ENCODE measurements at places on chromosomes 6 and 20. TPM values are rescaled to one million over a fixed set of nuclear protein-coding genes. Genes with fewer than 3 reads are reported as not detected.

Gene MBOAT1
- 14.1 TPM for total RNA-seq

Gene TMEM170B
- 1.6 TPM for total RNA-seq

Gene METTL24
- total RNA-seq = 1.4 TPM

Gene CRISP1
- total RNA-seq = not detected

Gene LY6G6D
- total RNA-seq = not detected

Gene APOM
- total RNA-seq = 3.1 TPM

Gene VSX1
- not detected for total RNA-seq

Gene CAGE1
- total RNA-seq = 0.20 TPM

Gene RUNX2
- total RNA-seq = 5.1 TPM

Gene RBM12
- total RNA-seq = 116 TPM

Gene TBCC
- total RNA-seq = 48.6 TPM

Gene SMLR1
- total RNA-seq = not detected

Gene EPPIN
- not detected for total RNA-seq

Gene TSBP1
- not detected for total RNA-seq

Gene IMPG1
- total RNA-seq = not detected

Gene FAM162B
- not detected for total RNA-seq

Gene ANKEF1
- total RNA-seq = 7.6 TPM
